Fibroblast of skin of back (primary cell): ENCODE measurements at places on chromosomes 5 and 9.
A peak's percentile ranks its signal among the peaks of the same experiment; 100 is the strongest.

- no peak for DNase-seq
These were observed 371.6 kb downstream of the KDM4C start for GRCh38 chr9:7129391-7129790.

DNA sequence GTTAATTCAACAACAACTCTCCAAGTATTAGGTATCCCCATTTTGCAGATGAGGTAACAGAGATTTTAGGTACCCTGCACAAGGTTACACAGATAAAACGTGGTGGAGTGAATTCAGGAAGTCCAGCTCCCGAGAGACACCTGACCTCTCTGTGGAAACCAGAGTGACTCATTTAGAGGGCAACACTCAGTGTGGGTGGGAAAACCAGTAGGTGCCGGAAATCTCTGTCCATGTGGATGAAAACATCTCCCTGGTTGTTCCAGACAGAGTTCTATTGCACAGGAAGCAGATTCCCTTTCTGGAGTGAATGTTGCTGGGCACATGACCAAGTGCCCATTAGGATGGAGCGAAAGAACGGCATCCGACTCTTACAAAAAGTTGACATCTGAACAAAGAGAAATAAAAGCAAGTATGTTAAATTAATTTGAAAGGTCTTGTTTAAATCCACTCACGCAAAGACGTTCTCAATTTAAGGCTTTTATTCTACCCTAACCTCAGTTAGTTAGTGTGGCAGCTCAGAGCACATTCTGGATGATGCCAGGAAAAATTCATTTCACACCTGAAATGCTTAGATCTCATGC lies 391.9 kb upstream of the WWC1 start:
- DNase-seq = peak; percentile 38

- no peak for DNase-seq
These were observed 52.2 kb downstream of the NR6A1 start for GRCh38 chr9:124718928-124719327.

GRCh38 chr9:110744715-110745384 lies 76.3 kb downstream of the MUSK start:
- peak; percentile 95 for DNase-seq

- DNase-seq = peak; percentile 18
These were observed 566.6 kb upstream of the TUSC1 start for GRCh38 chr9:26244661-26245451.

DNA sequence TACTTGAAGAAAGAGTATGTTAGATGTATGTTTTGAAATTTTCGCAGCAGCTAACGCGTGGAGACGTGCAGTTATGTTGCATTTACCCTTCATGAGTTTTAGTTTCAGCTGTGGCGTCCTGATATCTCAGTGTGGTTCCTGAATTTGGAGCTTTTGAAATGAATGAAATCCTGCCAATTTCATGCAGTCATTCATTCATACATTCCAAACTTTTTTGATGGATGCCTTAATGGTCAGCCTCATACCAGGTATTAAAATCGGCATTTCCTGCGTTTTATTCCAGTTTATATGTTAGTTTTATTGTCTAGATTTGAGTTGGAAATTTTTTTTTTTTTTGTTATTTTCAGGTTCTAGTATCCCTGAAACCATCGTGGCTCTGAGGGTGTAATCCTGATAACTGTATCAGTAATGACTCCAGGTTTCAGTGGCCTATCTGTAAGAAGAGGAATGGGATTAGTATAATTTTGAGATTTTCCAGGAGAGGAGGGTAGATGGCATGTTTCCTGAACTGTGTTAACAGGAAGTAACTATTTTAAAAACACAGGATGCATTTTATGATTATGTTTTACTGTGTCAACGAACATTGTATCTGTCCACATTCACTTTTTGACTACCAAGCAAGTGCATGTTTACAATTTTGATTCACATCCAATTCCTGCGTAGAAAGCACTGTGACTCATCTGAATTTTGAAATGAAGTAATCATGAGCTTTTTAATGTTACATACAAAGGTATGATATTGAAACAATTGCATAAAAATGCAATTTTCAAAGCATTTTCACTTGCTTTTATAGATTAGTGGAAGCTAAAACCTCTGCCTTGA lies 1.0 kb downstream of the FOCAD start:
- peak; percentile 60 for DNase-seq

DNA sequence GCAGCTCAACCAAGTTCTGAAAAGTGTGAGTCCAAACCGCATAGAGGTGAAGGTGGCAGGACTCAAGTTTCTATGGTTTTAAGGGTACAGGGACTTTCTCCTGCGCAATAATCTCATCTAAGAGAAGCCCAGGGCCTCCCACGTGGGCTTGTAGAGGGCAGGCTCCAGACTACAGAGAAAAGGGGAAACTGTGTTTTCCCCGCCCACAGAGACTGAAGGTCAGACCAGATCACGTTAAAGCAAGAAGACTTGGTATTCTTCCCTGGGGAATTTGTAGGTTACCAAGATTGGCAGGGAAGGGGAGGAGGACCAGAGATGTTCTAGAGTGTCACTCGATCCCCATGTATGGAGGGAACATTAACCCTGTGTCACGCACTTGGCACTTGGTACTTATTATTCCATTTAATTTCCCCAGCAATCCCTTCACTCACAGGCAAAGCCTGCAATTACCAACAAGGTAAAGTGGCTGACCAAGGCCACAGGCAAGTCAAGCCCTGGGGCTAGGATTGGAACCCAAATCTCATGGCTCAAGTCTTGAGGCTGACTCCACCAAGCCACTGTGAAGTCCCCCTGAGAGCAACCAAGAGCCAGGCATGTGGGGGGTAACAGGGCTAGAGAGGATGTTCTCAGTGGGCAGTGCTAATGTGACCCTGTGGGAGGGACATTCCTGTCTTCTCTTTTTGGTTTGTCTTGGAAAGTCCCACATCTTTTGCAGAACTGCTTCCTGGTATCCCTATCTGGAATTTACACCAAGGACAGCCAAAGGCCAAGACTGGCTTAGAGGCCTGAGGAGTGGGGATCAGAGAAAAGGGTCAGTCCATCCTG lies 18.3 kb upstream of the NEK6 start:
- DNase-seq = no peak

GRCh38 chr9:114006155-114006550 lies 71.9 kb downstream of the AMBP start:
- no peak for DNase-seq

DNA sequence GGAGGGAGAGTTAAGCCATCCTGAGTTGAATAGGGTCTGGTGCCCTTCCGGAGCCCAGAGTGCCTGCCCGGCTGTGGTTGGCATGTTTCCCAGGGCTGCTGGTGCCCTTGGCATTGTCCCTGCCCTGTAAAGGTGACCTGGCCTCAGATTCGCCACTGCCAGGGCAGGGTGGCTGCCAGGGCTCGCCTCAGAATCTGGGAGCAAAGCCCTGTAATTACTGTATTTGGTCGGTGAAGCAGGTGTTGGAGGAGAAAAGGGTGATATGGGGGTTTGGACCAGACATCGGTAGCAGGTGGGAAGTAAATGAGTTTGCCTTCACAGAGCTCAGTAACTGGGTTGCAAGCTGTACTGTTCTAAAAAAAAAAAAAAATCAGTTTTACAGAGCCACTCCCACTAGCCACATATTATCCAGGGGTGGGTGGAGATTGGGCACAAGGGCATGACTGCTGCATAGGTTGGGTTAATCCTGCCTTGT lies 47.6 kb downstream of the RGS3 start:
- DNase-seq = no peak

DNA sequence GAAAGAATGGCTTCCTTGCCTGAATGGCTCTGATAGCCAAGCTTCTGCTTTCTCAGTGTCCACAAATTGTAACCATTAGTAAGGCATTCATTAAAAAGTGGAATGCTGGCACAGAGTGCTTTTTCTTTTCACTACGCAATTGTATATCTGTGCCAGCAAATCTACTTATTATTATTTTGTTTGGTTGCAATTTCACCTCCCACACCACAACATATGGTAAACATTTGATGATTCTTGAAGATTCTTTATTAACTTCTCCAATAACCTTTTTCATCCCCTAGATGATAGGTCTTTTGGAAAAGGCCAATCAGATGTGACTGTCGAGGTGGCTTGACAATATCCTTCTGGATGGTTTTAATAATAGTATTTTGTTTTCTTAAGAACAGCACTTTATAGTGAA lies 234.1 kb downstream of the TMEM38B start:
- DNase-seq = no peak

GRCh38 chr5:97101189-97101910 lies 41.1 kb downstream of the LIX1 start:
- DNase-seq = no peak

DNA sequence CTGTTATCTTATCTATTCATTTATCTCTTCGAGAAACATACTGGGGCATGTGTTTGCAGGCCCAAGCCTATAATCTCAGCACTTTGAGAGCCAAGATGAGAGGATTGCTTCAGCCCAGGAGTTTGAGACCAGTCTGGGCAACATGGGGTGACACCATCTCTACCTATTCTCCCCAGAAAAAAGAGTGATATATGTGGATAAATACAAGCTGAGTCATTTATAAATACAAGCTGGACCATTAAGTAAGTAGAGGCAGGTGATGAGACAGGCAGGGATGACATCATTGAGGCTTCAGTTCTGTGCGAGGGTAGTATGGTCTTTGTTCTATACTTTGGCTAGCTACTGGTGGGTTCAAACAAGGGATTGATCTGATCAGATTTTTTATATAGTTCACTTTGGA lies 25.6 kb downstream of the PBX3 start:
- DNase-seq = no peak

DNA sequence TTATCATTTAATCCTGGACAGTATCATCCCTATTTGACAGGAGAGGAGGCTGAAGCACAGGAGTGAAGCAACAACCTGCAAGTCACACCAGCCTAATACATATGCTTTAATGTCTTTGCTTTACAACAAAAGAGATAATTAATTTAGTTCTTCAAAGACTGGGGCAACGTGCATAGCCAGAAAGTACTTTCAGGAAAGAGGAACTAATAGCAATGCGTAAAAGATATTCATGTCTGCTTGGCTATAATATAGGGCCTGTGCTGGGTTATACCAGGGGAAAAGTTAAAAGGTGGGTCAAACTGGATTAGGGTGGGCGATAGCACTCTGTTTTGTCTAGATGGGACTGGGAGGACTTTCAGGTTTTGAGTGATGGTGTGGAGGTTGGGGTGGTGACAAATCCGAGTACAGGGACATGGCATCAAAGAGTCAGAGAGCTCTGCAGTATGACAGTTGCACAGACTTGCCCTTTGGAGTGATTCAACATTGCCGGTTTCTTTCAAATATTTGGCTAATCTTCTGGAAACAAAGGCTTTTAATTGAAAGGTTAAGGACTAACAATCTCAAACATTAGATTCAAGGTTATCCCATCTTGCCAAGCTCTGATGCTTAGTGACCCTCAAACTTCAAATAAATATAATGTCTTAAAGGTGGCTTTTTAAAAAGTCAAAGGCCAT lies 11.9 kb downstream of the DAB2 start:
- no peak for DNase-seq

GRCh38 chr5:134527156-134527960 lies 1.9 kb downstream of the JADE2 start:
- DNase-seq = peak; percentile 82

- no peak for DNase-seq
These were observed 234.1 kb downstream of the FBXL7 start for GRCh38 chr5:15734058-15734457.

GRCh38 chr5:51881901-51882300 lies 498.7 kb downstream of the ISL1 start:
- DNase-seq = no peak

- DNase-seq = no peak
These were observed 719.4 kb downstream of the SEMA5A start for GRCh38 chr5:8826508-8826907.

- DNase-seq = peak; percentile 36
These were observed 146.5 kb upstream of the TLX3 start for GRCh38 chr5:171162596-171162995.
